ENCODE measurements at places on chromosomes 2 and 18. TPM values are rescaled to one million over a fixed set of nuclear protein-coding genes. Genes with fewer than 3 reads are reported as not detected.

ASB18 gene
- total RNA-seq = not detected

CNNM4 gene
- 5.6 TPM for total RNA-seq

SERPINB7 gene
- 136 TPM for total RNA-seq

MEP1B gene
- total RNA-seq = not detected

GATA6 gene
- total RNA-seq = 15.2 TPM

STPG4 gene
- total RNA-seq = 0.12 TPM

SGPP2 gene
- not detected for total RNA-seq

RGPD3 gene
- 0.37 TPM for total RNA-seq

ELOA2 gene
- not detected for total RNA-seq

CIB4 gene
- total RNA-seq = not detected

IMP4 gene
- total RNA-seq = 118 TPM

RBMS1 gene
- 62.0 TPM for total RNA-seq

PTRHD1 gene
- total RNA-seq = 19.9 TPM

PAX8 gene
- 0.12 TPM for total RNA-seq

ALLC gene
- not detected for total RNA-seq

CCDC102B gene
- 13.4 TPM for total RNA-seq

COL4A3 gene
- total RNA-seq = 0.25 TPM

PTPRM gene
- total RNA-seq = 25.6 TPM

CDK15 gene
- total RNA-seq = 3.1 TPM

BMP10 gene
- total RNA-seq = not detected

PKP4 gene
- 32.0 TPM for total RNA-seq

ABCA12 gene
- total RNA-seq = not detected

ZNF521 gene
- total RNA-seq = 36.4 TPM

RAB10 gene
- 159 TPM for total RNA-seq

NPC1 gene
- 325 TPM for total RNA-seq

FAP gene
- total RNA-seq = 269 TPM

CREG2 gene
- total RNA-seq = 5.2 TPM

SCG2 gene
- 0.44 TPM for total RNA-seq

Data from uterine smooth muscle cell (primary cell).